Left renal pelvis (tissue), 4 donors: ENCODE measurements at places on chromosomes 13 and 19. TPM values are rescaled to one million over a fixed set of nuclear protein-coding genes. Genes with fewer than 3 reads are reported as not detected.

- DNase-seq: no peak
Measured at GRCh38 chr19:16051254-16052025, 24.9 kb upstream of the TPM4 start.

- DNase-seq: no peak
Measured at GRCh38 chr19:13849991-13850909, 26.7 kb upstream of the NANOS3 start.

DNA sequence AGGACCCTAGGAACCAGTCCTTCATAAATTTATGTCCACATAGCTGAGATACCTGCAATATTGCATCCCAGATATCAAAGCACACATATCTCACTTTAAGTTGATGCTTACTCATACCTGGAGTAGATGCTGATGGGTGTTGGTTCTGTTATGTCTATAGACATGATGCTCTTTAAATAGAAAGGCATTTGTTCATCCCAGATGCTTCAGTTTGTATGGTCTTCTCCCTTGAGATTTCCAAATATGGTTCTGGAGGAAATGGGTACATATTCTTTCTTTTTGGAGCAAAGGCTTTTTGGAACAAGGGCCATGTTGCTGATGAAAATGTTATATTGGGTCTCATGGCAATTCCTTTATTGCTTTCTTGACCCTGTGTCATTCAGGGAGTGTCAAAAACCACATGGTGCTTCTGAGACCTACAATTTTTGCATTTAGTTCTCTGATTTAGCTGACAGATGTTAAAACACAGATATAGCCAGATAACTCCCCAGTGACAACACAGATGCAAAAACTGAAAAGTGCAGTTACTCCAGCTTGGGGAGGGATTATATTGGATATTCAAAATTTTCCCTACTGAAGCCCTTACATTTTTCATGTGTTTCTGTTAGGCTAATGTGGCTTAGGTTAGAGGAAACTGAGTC lies 211.4 kb downstream of the KCNRG start:
- DNase-seq: no peak

DNA sequence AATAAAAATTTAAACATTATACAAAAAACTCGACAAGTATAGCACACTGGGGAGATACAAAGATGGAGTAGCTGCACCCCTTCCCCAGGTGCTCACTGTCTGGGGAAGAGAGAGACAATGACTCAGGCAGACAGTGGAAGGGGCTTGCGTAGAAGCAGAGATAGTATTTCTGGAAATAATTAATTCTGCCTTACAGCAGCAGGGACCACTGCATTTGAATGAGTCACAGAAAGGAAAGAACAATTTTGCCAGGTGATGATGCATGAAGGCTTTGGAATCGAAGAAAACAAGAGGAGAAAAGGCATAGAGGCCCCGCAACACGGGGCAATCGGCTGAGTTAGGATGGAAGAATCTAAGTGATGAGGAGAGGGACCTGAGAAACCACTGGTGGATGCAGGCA lies 447.4 kb downstream of the EFNB2 start:
- DNase-seq: no peak

DNA sequence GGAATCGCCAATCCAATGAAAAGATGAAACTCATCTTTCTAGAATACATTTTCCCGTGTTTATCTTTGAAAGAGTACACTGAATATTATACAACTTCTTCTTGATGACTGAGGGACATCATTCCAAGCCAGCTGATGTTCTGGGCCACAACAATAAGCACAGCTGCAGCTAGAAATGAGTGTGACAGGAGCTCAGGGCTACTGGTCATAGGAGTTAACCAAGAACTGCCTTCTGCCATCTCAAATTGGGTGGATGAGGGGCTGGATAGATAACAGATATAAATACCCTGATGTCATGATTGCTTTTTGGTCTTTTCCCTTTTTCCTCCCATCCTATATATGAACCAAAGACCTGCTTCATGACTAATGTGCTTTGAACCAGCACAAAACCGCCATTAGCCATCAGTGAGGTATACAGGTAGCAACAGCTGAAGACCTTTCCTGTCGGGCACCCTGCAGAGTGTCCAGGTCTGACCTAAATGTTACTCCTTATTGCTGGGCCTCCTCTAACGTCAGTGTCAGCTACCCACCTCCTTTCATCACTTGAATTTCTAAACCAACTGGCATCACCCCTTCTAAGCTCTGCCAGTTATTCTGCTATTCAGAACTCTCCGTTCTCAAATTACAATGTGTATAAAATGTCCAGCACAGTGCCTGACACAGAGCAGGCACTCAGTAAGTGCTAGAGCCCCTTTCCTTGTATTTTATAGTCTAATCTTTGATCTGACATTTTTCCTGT lies 178.2 kb downstream of the ENOX1 start:
- DNase-seq: no peak

DNA sequence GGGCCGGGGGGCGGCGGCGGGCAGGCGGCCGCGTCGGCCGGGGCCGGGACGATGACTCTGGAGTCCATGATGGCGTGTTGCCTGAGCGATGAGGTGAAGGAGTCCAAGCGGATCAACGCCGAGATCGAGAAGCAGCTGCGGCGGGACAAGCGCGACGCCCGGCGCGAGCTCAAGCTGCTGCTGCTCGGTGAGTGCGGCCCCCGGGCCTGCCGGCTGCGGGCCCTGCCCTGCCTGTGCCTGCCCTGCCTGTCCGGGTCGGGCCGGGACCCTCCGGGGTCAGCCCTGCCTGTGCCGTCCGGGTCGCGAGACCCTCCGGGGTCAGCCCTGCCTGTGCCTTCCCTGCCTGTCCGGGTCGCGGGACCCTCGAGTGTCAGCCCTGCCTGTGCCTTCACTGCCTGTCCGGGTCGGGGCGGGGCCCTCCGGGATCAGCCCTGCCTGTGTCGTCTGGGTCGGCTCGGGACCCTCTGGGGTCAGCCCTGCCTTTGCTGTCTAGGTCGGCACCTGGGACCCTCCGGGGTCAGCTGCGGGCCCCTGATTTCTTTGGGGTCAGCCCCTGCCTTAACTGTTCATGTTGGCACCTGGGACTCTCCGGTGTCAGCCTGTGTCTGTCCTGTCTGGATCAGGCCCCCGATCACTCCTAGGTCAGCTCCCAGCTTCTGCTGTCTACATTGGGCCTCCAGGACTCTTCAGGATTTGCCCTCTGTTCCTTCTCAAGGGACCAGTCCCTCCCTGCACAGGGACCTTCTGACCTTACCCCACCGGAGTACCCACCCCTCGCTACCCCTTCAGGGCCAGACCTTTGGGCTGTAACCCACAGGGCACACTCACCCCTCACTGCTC lies 659 bp downstream of the GNA11 start:
- no peak for DNase-seq

- DNase-seq: no peak
Measured at GRCh38 chr13:73062468-73062867, 3.7 kb downstream of the KLF5 start.

PALM3 gene
- 16.4 TPM for polyA plus RNA-seq

- no peak for DNase-seq
Measured at GRCh38 chr19:42290523-42291434, 11.2 kb upstream of the PRR19 start.

DNA sequence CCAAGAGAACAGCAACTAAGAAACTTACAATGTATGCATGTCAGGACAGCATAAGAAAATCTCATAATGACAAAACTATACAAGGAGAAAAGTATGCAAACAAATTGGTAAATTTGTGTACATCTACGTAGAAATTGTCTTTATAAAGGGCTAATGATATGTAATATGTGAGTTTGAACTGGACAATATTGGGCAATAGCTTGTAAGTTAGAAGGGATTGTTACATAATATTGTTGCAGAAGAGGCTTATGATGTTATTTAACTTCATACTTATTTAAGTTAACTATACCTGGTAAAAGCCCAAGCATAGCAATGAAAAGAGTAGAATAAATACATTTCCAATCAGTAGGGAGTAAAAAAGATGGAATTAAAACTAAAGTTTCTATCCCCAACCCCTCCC lies 134.0 kb downstream of the MAB21L1 start:
- DNase-seq: no peak

DNA sequence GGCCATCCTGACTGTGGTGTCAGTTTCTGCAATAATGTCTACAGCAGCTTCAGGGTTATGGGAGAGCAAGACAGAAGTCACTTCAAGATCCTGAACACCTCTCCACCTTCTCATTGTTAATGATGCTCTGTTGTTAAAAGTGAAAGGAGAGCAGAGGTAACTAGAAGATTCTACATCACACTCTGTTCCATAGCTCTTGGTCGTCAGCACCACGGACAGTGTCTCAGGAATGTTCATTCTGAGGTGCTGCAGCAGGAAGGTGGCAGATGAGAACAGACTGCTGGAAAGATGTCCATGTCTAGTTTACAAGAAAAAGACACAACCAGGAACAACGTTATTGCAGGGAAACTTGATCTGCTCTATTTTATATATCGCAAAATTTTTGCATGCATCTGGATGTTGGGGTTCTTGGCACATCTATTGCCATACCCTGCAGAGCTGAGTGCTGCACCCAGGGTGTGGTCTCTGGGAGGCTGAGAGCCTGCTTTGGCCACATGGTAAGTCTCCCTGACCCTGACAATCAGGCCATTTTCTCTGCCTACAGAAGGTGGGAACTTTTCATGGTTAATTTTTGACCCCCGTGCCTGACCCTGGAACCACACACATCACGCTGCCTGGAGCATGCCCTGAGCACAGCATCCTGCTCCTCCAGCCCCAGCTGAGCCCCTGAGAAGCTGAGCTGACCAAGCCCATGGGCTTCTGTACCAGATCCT lies 12.7 kb downstream of the CEACAM21 start:
- no peak for DNase-seq

CAPNS1 gene
- 563 TPM for polyA plus RNA-seq

FCER2 gene
- 0.29 TPM for polyA plus RNA-seq

- DNase-seq: no peak
Measured at GRCh38 chr13:112637017-112637801, 49.3 kb upstream of the TUBGCP3 start.

RNF225 gene
- not detected for polyA plus RNA-seq

GRCh38 chr13:45055902-45056648 lies 64.2 kb upstream of the GTF2F2 start:
- no peak for DNase-seq

ZNF222 gene
- 10.4 TPM for polyA plus RNA-seq

VSTM1 gene
- polyA plus RNA-seq: 0.22 TPM

- DNase-seq: no peak
Measured at GRCh38 chr13:111255228-111255790, 65.1 kb upstream of the TEX29 start.

GRCh38 chr19:2747349-2747748 lies 7.5 kb upstream of the SLC39A3 start:
- no peak for DNase-seq

SHANK1 gene
- 4.2 TPM for polyA plus RNA-seq

GRCh38 chr13:112916296-112916695 lies 52.7 kb upstream of the MCF2L start:
- DNase-seq: no peak

COX6B1 gene
- 224 TPM for polyA plus RNA-seq

DNA sequence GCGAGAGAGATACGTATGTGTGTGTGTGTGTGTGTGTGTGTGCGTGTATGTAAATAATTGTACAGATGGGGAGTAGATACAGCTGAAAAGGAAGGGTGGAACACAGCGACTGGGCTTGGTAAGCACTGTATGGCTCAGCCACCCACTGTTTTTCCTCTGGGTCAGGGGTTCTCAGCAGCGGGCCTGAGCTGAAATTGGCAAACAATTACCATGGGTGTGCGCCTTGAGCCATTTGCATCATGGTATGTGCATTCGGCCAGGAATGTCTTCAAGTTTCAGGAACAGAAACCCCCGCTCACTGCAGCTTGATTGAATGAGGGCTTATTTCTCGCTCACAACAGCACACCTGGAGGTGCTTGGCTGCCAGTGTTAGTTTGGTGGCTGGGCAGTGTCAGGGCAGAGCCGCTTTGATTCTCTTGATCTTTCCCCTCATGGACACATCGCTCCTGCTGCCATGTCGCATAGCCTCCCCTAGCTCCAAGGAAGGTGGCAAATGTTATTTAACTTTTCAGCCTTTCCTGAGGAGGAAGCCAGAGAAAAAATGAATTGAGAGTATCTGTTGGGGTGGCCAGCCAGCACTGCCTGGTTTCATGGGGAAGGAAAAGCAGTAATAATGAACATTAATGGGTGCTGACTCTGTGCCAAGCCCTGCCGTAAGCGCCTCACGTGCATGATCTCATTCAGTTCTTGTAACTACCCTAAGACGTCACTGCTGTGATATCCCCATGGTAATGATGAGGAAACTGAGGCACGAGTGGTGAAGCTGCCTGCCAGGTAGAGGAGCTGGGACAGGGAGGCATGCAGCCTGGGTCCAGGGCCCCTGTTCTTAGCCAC lies 126.9 kb downstream of the SIPA1L3 start:
- no peak for DNase-seq

DNA sequence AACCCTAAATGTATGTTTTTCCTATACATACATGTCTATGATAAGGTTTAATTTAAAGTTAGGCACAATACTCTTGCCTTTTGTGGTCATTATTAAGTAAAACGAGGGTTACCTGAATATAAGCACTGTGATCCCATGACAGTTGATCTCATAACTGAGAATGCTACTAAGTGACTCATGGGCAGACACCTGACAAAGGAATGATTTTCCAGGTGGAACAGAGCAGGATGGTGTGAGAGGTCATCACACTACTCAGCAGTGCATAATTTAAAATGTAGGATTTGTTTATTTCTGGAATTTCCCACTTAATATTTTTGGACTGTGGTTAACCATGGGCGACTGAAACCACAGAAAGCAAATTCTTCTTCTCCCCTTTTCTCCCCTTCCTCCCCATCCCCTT lies 178.9 kb downstream of the UGGT2 start:
- no peak for DNase-seq

GRCh38 chr13:49271264-49271663 lies 23.5 kb downstream of the CDADC1 start:
- DNase-seq: no peak

TUBB4A gene
- polyA plus RNA-seq: 26.6 TPM

- DNase-seq: no peak
Measured at GRCh38 chr13:35621989-35622388, 145.5 kb upstream of the MAB21L1 start.

DNA sequence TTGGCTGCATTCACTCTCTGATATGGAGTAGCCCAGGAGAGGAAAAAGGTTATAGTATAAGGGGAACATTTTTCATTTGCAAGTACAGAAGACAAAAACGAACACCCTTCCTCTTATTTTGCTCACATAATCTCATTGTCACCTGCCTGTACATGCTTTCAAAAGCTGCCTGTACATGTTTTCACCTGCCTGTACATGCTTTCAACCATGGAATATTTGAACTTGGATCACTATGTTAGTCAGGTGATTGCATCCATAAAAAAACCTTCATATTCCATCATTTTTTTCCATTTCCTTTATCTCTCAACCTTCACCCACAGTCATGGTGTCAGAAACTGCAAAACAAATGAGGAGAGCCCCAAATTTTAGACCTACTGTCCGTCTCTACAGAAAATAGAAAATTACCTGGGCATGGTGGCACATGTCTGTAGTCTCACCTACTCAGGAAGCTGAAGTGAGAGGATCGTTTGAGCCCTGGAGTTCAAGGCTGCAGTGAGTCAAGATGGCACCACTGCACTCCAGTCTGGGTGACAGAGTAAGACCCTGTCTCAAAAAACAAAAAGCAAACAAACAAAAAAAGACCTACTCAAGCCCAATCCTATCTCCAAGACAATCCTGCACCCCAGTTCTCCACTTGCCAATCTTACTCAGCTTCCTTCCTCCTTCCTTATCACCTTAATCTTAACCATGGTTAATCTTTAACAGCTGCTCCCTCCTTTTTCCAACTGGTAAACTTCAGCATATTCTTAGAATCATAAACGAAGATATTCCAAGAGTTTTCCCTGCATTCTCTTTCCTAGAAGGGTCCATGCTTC lies 11.6 kb downstream of the IGFL2 start:
- no peak for DNase-seq
